ENCODE measurements at places on chromosomes 1 and 21.

GRCh38 chr1:152461544-152461943, 47.5 kb upstream of the CRNN start:
- peak; percentile 66 for DNase-seq

DNA sequence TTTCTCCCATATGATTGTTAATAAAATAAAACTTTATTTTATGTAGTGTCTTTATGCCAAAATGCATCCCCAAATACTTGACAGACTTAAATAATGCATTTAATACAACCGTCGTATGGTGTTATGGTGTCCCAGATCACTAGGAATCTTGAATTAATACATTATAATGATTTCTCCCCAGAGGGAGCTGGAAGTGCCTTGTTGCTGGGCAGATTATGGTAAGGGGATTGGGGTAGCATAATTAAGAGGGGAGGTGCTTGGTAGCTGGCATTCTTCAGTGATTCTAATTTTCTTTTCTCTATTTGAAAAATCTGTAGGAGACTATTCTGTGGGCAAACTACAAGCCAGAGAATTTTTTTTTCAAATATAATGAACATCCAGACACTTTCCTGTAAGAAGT, 1043.7 kb downstream of the ADGRL2 start:
- no peak for DNase-seq

- no peak for DNase-seq
Measured at GRCh38 chr1:155160128-155160527, 13.0 kb downstream of the KRTCAP2 start.

GRCh38 chr1:218366322-218367052, 21.4 kb downstream of the TGFB2 start:
- no peak for DNase-seq

GRCh38 chr21:45404730-45405270, at the start of gene COL18A1:
Gene COL18A1 (plus strand): TSS chr21:45405165. CDS start chr21:45405231, 66 bp downstream.
- DNase-seq = no peak

DNA sequence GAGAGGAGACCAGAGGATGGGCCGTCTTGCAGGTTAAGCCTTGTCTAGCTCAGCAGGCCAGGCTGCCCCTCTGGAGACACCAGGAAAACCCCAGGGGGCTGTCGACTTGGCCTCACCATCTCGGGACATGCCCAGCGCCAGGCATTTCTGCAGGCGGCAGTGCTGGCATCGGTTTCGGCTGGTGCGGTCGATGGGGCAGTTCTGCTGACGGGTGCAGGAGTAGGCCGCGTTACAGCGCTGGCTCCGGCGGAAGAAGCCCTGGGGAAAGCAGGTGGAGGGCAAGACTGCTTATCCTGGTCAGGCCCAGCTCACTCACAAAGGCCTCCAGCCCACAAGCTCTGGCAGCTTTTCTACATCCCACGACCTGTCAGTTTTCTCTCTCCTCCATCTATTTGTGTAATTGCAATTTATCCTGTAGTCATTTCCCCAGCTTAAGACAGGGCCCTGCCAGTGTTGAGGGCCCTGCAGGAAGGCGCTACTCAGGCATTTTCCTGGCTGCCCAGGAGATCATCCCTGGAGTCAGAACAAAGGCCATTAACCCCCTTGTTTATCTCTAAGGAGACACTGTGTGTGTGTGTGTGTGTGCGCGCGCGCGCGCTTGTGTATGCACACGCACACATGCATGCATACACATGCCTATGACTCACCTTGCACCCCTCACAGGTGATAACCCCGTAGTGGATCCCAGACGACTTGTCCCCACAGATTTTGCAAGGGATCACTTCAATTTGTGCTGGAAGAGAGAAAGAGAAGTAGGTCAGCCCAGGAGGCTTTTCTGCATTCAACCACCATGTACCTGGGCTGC, 11.5 kb upstream of the LINGO4 start:
- no peak for DNase-seq

- DNase-seq = no peak
Measured at GRCh38 chr1:11569551-11569950, 84.7 kb downstream of the FBXO2 start.

DNA sequence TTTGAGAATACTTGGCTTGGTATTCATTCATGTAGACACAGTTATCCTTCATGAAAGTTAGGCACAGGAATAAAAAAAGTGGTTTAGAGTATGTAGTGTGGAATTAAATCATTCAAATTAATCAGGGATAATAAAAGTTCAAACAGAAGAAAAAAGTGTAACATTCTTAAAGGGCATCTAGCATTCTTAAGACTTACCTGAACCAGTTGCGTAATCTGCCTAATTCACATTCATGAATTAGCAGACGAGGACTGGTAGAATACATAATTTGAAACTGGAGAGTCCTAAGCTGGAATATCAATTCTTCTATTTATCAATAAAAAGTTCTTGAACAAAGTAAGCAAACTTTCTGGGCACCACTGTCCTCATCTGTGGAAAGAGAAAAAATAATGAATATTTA, 157.0 kb upstream of the DEPDC1 start:
- DNase-seq = no peak

DNA sequence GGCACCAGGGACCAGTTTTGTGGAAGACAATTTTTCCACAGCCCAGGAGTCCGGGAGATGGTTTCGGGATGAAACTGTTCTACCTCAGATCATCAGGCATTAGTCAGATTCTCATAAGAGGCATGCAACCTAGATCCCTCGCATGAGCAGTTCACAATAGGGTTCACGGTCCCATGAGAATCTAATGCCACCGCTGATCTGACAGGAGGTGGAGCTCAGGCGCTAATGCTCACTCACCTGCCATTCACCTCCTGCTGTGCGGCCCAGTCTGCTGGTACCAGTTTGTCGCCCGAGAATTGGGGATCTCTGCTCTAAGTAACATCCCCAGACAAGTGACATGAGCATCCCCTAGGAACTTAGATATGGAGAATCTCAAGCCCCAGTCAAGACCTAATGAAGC, 180.7 kb downstream of the COQ8A start:
- DNase-seq = no peak

- no peak for DNase-seq
Measured at GRCh38 chr1:26029864-26030481, 8.4 kb downstream of the EXTL1 start.

- DNase-seq = no peak
Measured at GRCh38 chr1:22592051-22592450, 28.8 kb downstream of the EPHA8 start.

DNA sequence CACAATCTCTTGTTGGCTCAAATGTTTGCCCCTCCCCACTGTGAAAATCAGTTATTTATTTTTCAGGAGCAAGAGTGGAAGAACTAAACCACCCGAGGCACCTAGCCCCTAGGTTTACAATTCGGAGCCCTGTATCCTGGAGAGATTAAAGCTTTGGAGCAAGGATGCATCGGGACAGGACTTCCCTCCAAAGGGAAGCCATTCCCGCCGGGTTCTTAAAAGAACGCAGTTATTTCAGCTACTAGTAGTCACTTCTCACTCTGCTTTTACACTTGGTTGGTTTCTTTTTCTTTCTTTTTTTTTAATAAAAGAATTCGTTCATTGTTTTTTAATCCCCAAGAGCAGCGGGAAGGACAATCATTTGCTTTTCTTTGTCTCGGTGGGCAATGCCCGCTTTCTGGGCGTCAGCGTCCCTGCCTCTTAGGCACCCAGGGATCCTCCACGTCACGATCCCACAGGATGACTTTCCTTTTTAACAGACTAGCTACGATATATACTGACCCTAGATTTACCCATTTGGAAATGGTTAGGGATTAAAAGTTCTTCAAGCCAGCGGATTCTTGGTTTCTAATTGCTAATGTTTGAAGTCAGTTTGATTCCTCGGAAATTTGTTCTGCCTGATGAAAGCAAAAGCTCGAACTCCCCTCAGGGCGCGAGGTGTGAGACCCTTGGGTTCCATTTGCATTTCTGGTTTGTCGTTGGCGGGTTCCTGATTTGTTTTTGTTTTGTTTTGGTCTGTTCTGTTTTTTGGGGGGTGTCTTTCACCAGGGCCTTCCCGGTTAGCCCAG, 9.0 kb downstream of the TBX15 start:
- DNase-seq = no peak
